ENCODE measurements at places on chromosomes 2 and 18. TPM values are rescaled to one million over a fixed set of nuclear protein-coding genes. Genes with fewer than 3 reads are reported as not detected.
A peak's percentile ranks its signal among the peaks of the same experiment; 100 is the strongest.

- peak; percentile 14 for DNase-seq
Measured at GRCh38 chr2:191302459-191303139, 57.4 kb downstream of the MYO1B start.

Gene GALR1
- total RNA-seq: not detected

- DNase-seq: no peak
Measured at GRCh38 chr2:56801214-56801613, 617.4 kb downstream of the CCDC85A start.

DNA sequence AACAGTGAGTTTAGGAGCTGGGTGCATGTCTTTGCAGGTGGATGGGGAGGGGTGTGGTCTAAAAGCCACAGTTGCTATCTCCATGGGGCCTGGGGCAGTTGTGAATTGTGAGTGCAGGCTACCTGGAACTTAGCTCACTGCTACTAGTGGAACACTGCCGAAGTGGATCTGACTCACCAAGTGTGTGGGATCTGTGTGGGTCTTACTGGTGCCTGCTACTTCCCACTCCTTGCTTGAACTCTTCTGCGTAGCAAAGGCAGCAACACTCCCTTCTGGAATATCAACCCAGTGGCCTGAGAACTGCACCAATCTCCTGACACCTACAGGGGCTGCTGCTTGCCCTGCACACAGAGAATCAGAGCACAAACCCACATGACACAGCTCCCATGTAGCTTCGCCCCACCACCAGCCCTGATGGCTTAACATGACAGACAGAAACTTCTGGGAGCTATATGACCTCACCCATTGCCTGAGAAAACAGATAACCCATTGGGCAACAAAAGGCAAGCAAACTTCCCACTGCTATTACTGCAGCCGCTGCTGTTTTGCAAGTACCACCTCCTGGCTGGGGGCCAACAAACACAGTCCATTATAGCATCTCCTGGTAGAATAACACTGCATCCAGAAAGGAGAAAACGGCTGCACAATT, 455.1 kb upstream of the DDX18 start:
- DNase-seq: no peak

GRCh38 chr18:74935434-74935833, 273.5 kb downstream of the PTGR3 start:
- DNase-seq: no peak

DNA sequence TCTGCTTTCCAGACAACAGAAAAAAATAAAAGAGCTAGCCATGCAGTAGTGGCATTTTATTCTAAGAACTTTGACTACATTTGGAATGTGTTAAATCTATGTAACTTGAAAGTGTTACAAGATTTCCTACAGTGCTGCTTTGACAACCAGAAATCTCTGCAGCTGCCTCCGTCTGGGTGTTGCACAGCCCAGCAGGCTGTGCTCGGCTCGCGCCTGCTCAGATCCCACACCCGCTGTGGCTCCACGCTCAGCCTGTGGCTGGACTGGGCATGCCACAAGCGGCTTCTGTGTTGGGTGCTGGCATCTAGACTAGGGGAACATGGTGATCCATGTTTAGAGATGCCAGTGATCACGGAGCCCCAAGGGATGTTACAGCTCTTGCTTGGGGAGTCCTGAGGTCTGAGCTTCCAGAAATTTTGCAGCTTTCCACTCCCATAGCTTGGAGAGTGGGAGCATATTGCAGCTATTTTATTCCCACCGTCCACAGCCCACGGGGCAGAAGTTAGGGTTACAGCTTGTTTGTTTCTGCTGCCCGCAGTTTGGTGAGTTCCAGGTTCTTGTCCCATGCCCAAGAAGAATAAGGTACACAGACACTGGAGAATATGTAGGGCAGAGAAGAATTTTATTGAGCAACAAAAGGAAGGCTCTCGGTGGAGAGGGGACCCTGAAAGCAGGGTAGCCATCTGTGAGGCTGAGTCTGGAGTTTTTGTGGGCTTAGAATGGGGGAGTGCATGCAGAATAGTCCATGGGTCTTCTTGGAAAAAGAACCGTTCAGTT, 44.1 kb downstream of the FAM171B start:
- DNase-seq: no peak

DNA sequence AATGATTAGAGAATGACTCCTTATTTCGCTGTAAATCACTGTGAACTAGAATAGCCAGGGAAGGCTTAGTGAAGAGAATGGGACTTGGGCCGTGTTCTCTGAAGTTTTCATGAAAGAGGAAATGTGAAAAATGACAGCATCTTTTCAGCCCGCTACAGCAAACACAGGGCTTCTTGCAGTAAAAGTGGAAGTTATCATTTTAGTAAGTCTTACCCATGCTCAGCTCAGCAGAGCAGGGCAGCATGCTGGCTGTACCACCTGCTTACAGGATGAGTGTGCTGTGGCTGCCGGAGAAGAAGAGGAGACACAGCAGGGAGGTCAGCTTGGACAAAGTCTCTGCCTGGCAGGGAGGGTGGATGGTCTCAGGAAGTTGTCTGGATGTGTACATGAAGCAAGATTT, 300.7 kb upstream of the DLGAP1 start:
- DNase-seq: no peak

Gene HOXD13
- total RNA-seq: not detected

DNA sequence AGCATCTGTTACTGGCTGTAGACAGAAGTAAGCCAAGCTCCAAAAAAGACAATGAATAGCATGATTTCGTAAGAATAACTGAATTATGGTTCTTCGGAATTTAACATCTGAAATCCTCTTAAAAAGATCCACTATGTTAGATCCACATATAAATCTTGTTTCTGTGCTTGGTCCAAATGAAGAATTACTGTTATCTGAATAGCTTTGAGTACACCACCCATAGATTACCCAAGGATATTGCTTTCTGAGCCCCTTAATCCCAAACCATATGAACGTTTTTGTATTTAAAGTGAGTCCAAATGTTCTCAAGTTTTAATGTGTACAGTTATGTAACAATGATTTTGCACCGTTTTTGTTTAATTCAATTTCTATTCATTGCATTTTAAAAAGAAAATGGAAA, 124.9 kb downstream of the DSC3 start:
- no peak for DNase-seq

DNA sequence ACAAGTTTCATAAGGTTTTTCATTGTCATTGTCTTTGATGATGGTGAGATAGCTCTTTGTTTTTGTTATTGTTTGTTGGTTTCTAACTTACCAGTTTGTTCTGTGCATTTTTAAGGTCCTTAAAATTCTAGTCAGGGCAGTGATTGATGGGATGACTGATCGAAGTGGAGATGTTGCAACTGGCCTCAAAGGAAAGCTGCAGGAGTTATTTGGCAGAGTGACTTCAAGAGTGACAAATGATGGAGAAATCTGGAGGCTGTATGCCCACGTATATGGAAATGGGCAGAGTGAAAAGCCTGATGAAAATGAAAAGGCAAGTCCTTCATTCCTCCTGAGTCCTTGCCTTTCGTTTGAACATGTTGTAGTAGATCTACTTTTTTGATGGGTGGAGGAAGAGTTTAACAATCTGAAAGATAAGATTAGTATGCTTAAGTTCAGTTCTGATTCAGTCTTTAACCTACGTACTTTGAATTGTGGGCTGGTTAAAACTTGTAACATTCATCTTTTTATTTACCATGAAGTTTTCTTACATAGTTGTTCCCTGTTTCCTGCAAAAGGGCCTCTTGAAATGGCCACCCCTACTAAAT, 135.8 kb upstream of the LTBP1 start:
- no peak for DNase-seq

Gene TUBA3D
- not detected for total RNA-seq

- DNase-seq: no peak
Measured at GRCh38 chr2:177675350-177675821, 282.8 kb downstream of the AGPS start.

DNA sequence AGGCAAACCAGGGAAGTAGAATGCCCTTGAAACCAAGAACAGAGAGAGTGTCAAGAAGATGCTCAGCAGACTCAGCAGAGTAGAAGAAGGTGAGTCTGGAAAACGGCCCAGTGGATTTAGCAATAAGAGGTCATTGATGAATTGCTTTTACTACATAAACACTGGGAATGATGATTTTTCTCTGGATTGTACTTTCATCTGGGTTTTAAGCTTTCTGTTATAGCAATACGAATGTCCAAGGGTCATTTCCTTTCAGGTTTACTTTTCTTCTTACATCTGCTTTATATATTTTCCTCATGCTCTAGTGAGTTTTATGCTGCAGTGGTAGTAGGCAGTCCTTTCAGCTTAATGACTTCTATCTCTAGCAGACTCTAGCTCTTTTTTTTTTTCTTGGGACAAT, 16.9 kb downstream of the EML6 start:
- DNase-seq: no peak

DNA sequence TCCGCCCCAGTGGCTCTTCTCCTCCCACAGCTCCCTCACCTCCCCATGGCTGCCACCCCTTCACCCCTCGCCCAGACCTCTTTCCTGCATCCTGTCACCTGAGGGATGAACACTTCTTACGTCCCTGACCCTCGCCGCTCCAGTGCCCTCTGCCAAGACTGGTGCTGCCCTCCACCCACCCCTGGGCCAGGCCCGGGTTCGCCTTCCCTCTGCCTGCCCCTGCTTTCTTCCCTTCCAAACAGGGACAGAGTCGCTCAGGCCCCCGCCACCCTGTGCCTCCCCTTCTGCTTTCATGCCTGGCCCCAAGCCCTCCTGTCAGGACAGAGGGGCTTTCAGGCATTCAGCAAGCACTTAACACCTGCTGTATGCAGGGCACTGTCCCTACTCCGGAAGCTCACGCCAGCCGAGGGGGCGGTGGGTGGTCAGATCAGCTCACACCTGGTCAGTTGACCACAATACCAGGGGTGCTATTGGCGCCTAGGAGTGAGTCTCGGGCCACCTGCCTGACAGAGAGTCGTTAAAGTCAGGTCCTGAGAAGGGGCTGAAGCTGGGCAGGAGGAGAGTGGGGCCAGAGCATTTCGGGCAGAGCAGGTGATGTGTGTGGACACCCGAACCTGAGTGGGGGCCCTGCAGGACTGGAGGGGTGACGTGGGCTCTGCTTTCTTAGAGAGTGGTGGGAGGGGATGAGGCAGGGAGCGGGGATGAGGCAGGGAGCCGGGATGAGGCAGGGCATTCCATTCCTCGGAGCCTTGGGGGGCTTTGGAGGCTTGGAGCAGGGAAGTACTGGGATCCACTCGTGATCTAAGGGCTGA, 26.0 kb upstream of the HPCAL1 start:
- no peak for DNase-seq

Gene ZNF804A
- not detected for total RNA-seq

- no peak for DNase-seq
Measured at GRCh38 chr2:233375490-233376314, 21.4 kb downstream of the DGKD start.

- DNase-seq: no peak
Measured at GRCh38 chr2:56476509-56477071, 292.8 kb downstream of the CCDC85A start.

- no peak for DNase-seq
Measured at GRCh38 chr2:169928463-169928864, 101.2 kb downstream of the UBR3 start.

DNA sequence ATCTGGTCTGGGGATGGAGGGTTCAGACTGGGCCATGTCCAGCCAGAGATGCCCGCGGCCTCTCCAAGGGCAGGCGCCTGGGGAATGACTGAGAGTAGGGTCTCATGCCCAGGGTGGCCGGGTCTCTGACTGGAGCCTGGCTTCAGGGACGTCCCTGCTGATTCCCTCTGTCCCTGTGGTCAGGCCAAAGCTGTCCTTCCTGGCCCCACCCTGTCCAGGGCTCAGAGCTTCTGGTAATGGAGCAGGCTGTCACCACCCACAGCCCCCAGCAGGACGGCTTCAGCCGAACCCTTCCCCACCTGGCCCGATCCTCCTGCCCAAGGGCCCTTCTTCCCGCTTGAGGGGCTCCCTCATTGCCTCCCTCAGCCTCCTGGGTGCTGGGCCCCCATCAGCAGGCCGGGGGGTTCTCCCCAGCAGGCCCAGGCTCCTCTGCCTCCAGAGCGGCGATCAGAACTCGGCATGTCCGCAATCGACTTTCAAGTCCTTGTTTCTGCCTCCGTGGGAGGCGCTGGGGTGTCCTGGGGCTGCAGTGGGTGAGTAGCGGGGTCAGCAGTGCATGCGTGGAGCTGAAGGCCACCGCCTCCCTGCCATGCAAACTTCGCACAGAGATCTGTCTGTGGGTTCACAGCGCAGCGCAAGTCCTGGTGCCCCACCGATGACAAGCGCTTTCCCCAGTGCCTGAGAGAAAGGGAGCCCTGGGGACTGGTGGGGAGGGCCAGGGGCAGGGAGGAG, 18.3 kb downstream of the RAMP1 start:
- DNase-seq: no peak

Gene REG1A
- not detected for total RNA-seq

DNA sequence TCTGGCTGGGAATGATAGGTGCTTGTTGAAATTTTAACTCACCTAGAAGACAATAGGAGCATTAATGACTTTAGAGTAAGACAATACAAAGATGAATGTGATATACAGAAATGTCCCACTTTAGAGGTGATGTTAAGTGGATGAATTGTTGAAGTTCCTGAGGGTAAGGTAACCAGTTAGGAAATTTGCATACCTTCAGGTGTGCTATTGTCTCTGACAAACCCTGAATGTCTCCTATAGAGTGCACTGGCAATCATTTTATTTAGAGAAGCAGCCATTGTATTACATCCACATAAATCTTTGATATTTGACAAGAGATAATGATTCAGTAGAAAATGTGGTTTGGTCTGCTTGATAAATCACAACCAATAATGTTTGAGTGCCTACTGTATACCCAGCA, 228.5 kb downstream of the RNF144A start:
- DNase-seq: no peak

GRCh38 chr2:45103351-45104345, 94.4 kb upstream of the SIX2 start:
- no peak for DNase-seq

DNA sequence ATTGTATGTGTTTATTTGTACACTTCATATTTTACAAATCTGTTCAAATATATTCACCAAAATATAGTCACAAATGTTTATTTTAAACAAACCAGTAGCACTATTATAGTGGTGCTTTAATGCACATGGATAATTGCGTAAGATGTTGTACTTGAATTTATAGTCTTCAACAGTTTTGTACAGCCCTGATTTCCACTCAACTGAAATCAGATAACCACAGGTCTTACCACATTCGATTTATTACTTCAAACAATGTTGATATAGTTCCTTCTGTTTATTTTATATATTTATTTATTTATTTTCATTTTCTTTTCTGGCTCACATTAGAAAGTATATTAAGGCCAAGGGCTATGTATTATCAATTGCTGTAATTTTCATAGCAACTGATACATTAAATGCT, 99.4 kb upstream of the ZNF804A start:
- DNase-seq: no peak

Measured in naive thymus-derived CD4-positive, alpha-beta T cell (primary cell).